ENCODE measurements at places on chromosomes 12 and 14.

- DNase-seq = no peak
Observed at GRCh38 chr14:22822016-22822570, 6.9 kb upstream of the SLC7A7 start.

DNA sequence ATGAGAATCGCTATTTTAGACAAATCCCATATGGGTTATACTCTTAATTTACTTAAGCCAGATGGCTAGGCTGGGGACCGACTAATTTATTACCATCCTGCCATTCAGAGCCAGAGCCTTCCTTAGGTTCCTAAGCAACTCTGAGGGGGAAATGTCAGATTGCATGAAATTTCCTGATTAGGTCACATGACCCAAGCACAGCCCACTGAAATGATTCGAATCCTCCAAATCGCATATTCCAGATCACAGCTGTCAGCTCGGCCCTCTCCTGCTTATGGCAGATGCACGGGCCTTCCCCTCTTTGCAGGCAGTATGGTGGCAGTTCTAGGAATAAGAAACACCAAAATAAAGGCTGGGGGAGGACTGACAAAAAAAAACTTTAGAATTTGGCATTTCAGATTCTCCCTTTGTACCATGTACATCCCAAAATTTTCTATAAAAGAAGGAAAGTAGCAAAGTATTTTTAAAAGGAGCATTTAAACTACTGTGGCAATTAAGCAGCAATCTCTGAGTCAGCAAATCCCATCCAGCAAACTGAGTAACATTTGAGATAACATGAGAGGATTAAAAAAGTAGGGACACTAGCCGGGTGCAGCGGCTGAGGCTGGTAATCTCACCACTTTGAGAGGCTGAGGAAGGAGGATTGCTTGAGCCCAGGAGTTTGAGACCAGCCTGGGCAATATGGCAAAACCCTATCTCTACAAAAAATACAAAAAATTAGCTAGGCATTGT, 30.5 kb upstream of the NUDT4 start:
- DNase-seq = peak; percentile 49

GRCh38 chr12:77324763-77325468, 259.5 kb upstream of the E2F7 start:
- DNase-seq = peak; percentile 94

- no peak for DNase-seq
Observed at GRCh38 chr14:62691647-62692489, 353.4 kb downstream of the KCNH5 start.

GRCh38 chr12:67915335-67915851, 73.9 kb upstream of the IFNG-AS1 start:
- DNase-seq = no peak
